ENCODE measurements at places on chromosomes 1 and 21.

- DNase-seq: no peak
These were observed 44.3 kb upstream of the LRRC7 start for GRCh38 chr1:69523461-69523860.

GRCh38 chr1:47420547-47420946 is 4.5 kb downstream of the FOXE3 start:
- no peak for DNase-seq

DNA sequence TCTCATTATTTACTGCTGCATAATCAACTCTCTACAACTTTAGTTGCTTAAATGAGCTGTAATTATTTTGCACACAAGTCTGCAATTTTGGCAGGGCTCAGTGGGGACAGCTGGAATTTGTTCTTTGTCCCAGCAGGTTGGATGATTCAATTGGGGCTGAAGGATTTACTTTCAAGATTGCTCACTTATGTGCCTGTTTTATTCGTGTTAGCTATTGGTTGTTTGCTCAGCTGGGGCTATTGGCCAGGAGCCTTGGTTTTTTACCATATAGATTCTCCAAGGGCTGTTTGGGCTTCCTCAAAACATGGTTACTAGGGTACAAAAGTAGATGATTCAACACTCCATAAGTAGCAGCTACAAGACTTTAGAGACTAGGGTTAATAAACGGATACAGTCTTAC is 13.4 kb downstream of the OR10R2 start:
- DNase-seq: no peak

DNA sequence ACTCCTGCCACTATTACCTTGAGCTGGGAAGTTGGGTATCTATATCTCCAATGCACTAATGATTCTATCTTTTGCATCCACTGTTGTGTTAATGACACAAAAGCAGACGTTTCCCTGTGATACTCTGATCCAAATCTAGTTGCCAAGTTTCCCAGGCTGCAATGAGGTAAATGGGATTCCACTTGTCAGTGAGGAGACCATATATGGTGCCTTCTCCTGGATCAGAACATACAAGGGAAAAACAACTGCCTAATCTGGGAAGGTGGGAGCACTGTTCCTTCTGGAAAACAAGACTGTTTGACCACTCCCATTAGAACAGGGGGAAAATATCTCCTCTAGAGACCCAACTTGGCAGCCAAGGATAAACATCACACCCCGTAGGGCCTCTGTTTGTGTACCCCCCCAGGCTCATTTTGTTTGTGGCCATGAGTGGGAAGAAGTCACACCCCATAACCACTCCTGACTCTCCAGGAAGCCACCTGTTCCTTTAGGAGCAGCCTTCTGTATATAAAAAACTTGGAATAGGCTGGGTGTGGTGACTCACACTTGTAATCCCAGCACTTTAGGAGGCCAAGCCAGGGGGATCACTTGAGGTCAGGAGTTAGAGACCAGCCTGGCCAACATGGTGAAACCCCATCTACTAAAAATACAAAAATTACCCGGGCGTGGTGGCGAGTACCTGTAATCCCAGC is 28.5 kb upstream of the SLC6A9 start:
- no peak for DNase-seq

GRCh38 chr1:55204997-55205396 is 10.2 kb downstream of the USP24 start:
- no peak for DNase-seq

DNA sequence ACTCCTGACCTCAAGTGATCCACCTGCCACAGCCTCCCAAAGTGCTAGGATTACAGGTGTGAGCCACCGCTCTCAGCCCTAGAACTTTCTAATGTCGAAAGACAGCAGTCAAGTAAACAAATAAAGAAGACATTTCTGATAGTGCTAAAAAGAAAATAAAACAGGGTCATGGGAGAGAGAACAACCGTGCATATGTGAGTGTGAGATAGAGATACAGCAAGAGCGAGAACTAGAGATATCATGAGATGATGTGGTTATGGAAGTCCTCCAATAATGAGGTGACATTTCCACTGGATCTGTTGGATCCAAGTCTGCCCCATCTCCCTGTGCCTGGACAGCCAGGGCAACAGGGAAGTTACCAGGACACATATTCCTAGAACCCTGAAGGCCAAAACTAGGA is 4.6 kb upstream of the TENT5B start:
- DNase-seq: no peak

DNA sequence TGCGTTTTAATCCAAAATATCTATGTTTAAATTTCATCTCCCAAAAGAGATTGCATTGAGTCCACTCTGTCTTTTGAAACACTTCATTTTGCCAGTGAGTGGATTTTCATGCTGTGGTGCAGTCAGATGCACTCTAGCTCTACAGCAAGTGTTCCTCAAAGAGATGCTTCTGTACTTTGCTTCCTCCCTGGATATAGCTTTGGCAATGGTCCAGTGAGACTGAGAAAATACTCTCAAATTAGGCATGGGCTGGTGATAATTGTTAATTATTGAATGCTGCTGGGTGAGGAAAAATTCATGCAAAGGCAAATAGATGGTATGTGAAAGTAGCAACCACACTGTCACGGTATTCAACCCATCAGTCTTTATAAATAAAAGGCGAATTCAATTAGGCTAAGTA is 396.9 kb downstream of the ADGRL2 start:
- no peak for DNase-seq

- DNase-seq: no peak
These were observed 74.5 kb downstream of the ENAH start for GRCh38 chr1:225578251-225578977.

- DNase-seq: no peak
These were observed 75.1 kb upstream of the PGBD5 start for GRCh38 chr1:230501242-230501641.

- DNase-seq: no peak
These were observed 166.1 kb upstream of the SAMSN1 start for GRCh38 chr21:14712121-14712715.

GRCh38 chr1:94772230-94772641 is 47.9 kb upstream of the SLC44A3 start:
- DNase-seq: no peak

DNA sequence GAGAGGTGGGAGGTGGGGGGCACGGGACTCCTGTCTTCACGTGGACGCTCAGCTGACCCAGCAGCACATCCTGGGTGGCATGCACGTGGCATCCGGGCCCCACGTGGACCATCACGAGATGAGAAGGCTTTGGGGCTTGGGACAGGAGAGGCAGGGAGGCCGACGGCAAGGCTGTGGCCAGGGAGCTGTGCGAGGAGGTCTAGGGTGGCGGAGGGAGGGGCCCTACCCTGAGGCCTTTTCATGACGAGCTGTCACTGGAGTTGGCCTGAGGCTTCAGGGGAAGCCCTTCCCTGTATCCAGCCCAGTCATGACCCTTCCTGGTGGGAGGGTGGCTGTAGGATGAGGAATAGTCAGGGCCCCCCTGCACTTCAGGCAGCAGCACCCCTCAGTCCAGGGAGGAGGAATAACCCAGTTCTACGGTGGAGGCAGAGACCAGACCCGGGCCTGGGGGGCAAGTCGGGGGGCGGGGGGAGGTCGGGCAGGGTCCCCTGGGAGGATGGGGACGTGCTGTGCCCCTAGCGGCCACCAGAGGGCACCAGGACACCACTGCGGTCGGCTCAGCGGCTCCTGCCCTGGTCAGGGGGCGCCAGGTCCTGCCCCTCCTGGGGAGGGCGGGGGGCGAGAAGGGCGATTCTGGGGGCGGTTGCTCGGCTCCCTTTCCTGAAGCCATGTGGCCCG is 2.0 kb upstream of the PERM1 start:
- DNase-seq: peak; percentile 36

DNA sequence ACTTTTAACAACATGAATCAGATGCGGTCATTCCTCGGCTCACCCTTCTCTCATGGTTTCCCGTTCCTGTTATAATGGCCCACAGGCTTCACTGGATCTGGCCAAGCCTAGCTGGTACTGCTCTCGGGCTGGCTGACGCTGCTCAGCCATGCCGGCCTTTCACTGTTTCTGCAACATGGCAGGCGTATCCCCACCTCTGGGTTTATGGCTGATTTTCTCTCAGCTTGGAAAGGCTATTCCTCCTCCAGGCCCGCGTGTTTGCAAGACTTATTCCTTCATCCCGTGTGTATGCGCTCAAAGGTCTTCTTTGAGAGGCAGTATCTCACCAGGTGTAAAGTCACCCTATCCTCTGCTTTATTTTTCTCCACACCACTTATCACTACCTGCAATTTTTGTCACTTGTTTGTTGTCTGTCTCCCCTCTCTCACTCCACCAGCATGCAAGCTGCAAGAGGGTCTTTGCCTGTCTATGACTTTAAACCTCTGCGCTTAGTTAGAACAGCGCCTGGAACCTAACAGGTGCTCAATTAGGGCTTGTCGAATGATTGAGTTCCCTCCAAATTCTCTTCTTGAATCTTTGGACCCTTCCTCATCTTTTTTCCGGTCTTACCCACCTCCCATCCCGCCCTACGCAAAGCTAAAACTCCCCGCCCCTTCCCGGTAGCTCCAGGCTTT is 491 bp upstream of the RAP1A start:
- DNase-seq: no peak

- DNase-seq: no peak
These were observed 54.2 kb upstream of the DNAJC6 start for GRCh38 chr1:65255035-65255655.

DNA sequence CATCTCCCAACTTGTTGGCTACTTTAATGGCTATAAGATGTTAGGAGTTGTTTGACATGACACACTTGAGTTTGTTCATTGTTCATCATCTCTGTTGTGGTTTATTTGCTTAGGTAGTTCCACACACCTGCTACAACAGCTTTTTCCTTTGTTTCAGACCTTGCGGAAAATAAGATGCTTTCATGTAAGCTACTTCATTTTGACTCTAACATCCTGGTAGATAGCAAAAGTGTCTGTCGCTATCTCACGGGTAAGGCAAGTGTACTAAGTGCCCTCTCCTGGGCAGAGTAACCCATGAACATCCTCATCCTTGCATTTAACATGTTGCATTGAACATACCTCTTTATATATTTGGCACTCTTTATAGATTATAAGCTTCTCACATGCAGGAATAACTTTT is 1.6 kb upstream of the OR10T2 start:
- DNase-seq: no peak

DNA sequence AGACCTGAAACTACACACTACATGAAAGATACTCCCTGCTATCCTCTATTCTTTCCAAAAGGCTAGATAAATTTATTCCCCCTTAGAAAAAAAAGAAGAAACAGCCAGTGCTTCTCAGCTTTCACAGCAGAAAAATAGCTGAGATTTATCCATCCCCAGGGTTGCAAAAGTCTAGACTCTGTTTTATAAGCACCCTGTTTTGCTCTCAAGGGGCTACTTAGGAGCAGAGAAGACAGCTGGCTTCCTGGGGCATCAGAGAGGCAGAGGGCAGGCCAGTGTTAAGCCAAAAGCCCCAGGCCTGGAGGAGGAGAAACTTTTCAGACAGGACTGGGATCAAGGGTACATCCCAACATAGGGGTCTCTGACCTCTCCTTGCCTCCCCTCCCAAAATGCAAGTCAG is 3.9 kb downstream of the LAMB3 start:
- no peak for DNase-seq

- DNase-seq: no peak
These were observed 3.8 kb upstream of the NCMAP start for GRCh38 chr1:24551960-24552571.

DNA sequence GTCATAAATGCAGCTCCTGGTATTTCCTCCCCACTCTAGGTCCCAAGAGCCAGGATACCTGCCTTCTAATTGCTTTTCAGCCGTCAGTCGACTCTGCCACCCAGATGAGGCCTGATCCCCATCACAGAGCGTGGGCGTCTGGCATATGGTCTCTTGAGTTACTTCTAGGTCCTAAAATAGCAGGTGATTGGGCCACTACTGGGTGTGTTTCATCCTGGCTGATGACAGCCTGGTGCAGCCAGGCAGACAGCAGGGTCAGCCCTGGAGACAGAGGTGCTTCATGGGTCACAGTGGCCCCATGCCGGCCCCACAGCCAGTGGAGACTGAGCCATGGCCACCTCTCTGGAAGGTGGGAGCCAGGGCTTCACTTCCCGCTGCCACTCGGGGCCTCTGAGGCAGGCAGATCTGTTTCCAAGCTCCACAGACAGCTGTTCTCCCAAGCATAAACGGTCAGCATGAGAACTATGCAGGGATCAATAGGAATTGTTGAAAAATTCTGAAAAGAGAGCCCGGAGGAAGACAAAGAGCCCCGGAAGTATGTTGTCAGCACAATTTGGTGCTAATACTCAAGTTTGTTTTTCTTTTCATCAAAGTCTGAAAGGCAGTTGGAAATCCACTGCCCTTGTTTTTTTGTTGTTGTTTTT is 83.0 kb downstream of the MAN1C1 start:
- no peak for DNase-seq

GRCh38 chr1:151920149-151920548 is 10.8 kb upstream of the THEM4 start:
- no peak for DNase-seq

GRCh38 chr1:46401154-46401913 is 7.2 kb downstream of the FAAH start:
- DNase-seq: no peak

DNA sequence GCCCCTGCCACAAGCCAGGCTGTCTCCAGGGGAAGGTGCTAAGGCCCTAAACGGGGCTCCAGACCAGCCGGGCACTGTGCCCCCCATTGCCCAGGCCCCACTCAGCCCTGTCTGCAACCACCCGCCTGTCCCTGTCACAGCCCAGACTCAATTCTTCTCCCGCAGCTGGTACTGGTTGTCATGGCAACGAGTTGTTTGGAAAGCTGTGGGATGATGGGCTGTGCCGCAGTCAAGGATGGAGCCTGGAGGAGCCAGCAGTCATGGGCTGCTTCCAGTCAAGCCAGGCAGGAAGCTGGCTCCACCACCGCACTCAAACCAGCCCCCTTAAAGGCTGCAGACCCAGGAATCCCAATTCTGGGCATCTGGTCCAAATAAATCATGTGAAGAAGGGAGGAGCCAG is 4.2 kb downstream of the SPOCD1 start:
- DNase-seq: no peak

GRCh38 chr1:174964261-174964971 is 35.3 kb upstream of the CACYBP start:
- no peak for DNase-seq

DNA sequence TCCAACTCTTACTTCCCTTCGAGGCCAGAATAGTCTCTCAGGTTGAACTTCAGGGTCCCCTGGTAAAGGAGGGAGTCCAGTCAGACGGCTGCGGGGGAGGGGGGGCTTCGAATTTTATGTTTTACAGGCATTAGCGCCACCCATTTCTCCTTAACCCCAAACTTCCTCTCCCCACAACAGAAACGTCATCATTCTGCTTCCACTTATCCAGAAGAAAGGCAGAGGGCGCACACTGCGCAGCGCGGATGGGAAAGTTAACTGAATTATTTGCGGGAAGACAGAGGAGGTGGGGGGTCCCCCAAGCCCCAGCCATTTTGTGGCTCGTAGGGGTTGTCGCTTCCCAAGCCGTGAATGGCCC is 529 bp upstream of the PRMT2 start:
- no peak for DNase-seq

GRCh38 chr1:243216741-243217140 is 38.3 kb downstream of the CEP170 start:
- DNase-seq: no peak

- peak; percentile 57 for DNase-seq
These were observed at the start of gene PCNX2 for GRCh38 chr1:233295237-233295974. PCNX2 (minus strand) TSS chr1:233295725; CDS start chr1:233295478, 247 bp downstream.

DNA sequence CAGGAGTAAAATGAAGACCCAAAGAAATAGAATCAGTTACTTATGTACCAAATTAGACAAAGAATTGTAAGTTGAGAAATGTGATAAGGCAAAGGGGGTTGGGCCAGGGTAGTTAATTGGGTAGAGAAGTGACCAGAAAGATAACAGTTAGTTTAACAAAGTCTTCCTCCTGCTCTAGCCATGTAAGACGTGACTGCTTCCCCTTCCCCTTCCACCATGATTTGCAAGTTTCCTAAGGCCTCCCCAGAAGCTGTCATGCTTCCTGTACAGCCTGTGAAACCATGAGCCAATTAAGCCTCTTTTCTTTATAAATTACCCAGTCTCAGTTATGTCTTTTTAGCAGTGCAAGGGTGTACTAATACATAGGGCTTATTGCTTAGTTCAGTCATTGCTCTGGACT is 142.0 kb upstream of the PDE4B start:
- DNase-seq: no peak
